ENCODE measurements at places on chromosomes 7 and 10.
A peak's percentile ranks its signal among the peaks of the same experiment; 100 is the strongest.

- DNase-seq = no peak
Measured at GRCh38 chr10:119680050-119680449, 28.9 kb downstream of the BAG3 start.

DNA sequence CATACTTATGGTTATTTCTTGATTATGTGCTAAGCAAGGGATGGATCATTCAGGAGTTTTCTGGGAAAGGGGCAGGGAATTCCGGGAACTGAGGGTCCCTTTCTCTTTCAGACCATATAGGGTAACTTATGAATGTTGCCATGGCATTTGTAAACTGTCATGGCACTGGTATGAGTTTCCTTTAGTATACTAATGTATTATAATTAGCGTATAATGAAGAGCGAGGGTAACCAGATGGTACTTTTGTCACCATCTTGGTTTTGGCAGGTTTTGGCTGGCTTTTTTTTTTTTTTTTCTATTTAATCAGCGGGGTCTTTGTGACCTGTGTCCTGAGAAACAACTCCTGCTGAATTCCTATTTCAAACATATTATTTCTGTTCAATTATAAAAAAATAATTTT lies 237.6 kb upstream of the PTER start:
- no peak for DNase-seq

- no peak for DNase-seq
Measured at GRCh38 chr10:122733443-122733842, 33.8 kb upstream of the C10orf120 start.

DNA sequence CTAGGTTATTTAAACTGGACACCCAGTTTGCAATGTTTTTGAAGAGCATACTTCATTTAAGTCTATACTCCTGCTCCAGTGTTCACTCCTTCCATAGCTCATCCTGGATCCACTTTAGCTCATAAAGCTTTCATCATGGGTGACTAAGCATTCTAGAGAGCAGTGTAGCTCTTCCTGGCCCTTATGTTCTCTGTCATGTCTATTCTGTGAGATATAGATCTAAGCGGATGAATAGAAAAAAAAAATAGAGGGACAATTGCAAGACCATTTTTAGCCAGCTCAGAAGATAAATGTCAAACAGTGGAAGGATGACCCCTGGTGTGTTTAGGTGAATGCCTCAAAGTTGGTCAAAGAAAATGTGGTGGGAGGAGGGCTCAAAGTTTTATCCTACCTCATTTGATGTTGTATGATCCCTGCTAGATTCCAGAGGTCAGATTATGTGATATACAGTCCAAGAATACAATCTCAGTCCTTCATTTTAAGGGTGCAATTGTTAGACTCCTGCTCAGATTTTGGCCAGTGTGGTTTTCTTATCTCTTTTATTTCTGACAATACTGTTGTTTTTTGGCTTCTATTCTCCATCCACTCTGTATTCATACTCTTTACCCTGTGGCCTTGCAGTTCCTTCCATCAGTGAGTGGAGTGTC lies 7.5 kb upstream of the HECW1 start:
- no peak for DNase-seq

- no peak for DNase-seq
Measured at GRCh38 chr10:18449611-18450026, 201.8 kb downstream of the NSUN6 start.

DNA sequence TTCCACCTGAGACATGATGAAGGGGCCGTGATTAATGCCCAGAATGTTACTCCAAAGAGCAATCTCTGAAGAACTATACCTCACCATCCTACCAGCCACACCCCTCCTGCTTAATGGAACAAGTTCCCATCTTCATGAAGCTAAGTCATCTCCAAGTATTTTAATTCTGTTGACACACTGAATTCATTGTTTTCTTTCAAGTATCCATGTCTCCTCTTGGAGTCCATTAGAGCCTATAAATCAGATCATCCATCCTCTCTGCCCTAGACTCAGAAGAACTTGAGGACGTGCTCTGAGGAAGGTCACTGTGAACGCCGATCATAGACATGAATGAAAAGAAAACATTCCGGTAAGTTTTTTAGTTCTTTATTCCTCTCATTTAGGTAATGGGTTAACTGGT lies 126.8 kb downstream of the RSU1 start:
- no peak for DNase-seq

DNA sequence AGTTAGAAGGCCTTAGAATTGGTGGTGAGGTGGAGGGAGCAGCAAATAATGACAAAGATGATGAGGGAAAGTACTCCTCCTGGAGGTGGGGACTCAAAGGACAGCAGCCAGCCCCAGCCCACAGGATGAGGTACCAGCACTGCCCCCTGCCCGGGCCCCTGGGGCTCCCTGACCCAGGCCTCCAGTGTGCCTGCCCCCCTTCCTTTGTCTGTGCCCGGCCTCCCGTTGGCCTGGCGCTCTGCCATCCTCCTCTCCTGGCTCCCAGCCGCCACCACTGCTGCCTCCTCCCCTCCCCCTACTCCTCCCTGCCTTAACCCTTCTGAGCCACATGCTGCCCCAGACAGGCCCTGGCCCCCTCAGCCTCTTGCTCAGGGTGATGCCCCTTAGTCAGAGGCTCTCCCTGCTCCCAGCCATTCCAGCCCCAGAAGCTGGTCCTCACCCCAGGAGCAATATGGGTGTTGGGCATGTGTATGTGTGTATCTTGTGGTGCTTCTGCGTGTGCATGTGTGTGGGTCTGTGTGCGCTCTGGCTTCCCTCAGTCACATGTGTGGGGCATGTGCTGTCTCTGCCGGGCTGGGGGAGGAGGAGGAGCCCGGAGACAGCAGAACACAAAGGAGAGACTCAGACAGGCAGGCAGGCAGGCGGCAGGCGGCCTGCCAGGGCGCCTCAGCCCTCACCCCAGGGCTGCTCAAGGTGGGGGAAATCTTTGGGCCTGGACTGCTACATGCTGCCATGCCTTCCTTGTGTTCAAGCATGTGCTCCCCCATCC lies 2.6 kb downstream of the LDB1 start:
- DNase-seq = peak; percentile 31

- DNase-seq = no peak
Measured at GRCh38 chr7:127824682-127825081, 172.7 kb downstream of the SND1 start.

GRCh38 chr10:77505431-77506334 lies 131.9 kb downstream of the KCNMA1 start:
- no peak for DNase-seq

- DNase-seq = no peak
Measured at GRCh38 chr7:137965942-137966640, 35.8 kb downstream of the CREB3L2 start.

DNA sequence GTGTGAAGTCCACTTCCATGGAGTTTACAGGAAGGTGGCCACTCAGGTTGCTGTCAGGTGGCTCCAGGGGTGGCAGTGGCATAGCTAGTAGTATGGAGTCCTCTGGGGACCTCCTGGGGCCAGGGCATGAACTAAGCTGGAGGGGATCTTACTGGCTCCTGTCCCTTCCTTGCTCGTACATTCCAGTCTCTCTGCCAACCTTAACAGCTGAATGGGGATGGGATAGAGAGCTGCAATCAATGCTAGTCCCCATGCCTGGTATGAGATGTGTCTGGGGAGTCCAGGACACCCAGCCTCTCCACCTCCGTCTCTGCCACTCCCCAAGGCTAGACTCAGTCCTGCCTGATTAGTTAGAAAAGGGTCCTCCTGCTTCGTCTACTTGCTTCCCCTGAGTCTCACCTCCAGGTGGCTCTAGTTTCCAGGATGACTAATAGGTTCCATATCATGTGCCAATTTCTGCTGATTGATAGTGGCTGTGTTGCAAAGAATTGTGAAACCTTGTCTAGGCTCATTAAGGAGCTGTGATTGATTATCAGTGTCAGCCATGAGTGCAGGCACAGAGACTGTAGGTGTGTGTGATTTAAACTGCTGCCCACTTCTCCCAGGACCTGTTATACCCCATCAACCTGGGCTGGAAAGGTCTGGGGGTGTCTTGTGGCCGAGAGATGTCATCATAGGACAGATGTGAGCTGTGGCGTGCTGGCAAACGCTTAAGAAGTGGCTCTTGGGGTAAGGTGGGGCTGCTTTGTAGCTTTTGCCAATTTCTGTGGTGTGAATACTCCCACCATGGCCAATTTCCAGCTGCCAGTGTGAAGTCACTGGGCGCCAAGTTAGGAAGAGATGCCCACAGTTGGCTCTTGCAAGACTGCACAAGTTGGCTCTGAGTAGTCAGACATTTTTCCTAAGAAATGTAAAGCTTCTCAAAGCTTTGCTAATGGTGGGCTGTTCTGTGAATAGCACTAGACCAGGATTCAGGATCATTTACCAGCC lies 59.8 kb downstream of the COL13A1 start:
- no peak for DNase-seq

GRCh38 chr7:43888993-43889945 lies 17.1 kb downstream of the URGCP start:
- no peak for DNase-seq

GRCh38 chr10:15300697-15301096 lies 70.4 kb downstream of the FAM171A1 start:
- no peak for DNase-seq
